LoVo (cell line): ENCODE measurements at places on chromosomes 7 and 10.

DNA sequence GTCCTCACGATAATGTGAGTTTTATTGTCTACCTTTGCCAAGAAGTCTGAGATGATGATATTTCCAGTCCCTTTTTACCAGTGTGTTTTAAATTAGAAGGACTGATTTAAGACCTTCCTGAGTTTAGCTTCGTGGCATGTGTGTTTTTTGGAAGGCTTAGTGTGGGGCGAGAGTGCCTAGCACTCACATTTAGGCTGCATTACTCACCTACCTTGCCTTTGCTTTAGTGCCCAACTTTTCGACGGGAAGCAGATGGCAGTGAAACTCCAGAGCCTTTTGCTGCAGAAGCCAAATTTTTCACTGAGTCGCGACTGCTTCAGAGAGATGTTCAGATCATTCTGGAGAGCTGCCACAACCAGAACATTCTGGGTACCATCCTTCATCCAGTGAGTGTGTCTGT, 50.9 kb downstream of the SND1 start:
- DNase-seq = no peak

- DNase-seq = no peak
Measured at GRCh38 chr10:99532687-99533495, at the start of gene NKX2-3. NKX2-3 (plus strand) TSS chr10:99532942; CDS start chr10:99533132, 190 bp downstream.

DNA sequence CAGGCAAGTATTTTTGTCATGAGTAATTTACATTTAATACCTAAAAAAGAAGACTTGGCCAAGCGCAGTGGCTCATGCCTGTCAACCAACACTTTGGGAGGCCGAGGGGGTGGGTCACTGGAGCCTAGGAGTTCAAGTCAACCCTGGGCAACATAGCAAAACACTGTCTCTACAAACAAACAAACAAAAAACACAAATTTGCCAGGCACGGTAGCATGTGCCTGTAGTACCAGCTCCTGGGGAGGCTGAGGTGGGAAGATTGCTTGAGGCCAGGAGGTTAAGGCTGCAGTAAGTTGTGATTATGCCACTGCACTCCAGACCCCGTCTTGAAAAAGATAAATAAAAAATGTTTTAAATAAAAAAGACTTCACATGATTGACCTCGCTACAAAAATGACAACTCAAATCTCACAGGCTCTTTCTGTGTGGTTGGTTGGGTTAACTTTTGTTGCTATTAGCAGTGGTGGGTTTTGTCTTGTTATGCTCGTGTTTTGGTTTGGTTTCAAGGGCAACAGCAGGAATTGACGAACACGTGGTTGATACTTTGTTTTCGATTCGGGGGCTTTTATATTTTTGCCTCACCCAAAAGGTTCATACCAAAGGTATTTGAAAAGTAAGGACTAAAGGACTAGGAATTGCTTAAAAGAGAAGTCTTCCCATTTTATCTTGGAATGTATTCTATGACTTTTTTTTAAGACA, 227.2 kb upstream of the MKLN1 start:
- DNase-seq = no peak

DNA sequence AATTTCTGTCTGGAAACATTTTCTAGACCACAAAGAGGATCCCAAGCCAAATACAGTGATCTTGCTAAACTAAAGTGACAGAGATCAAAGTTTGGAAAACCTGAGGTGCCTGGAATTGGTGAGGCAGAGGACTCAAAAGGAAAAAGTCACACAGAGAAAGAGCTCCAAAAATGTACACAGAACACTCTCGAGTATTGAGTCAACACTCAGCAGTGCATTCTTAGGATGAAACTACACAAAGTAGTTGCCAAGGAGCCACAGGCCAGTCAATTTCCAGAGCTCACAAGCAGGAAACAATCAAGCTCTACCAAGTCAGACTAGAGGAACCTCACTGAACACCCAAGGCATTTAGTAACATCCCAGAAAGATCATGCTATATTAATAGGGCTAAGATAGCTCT, 61.3 kb downstream of the MICU1 start:
- DNase-seq = no peak

DNA sequence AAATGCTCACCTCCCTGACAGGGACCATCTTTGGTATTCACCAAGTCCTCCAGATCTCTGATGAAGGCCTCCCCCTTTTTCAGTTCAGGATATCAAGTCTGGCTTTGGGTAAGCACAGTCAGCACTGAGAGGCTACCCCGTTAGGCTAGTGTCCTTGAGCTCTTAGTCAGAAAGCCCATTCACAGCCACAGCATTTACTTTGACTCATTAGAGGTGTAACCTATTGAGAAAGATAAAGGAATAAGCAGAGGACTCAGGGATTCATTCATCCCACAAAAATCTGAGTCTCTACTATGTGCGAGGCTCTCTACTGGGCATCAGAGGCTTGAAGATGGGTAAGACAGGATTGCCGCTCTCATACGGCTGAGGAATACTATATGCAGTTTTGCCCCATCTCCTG, 14.0 kb upstream of the RAMP3 start:
- DNase-seq = no peak
